ENCODE measurements at places on chromosomes 1 and 21.

DNA sequence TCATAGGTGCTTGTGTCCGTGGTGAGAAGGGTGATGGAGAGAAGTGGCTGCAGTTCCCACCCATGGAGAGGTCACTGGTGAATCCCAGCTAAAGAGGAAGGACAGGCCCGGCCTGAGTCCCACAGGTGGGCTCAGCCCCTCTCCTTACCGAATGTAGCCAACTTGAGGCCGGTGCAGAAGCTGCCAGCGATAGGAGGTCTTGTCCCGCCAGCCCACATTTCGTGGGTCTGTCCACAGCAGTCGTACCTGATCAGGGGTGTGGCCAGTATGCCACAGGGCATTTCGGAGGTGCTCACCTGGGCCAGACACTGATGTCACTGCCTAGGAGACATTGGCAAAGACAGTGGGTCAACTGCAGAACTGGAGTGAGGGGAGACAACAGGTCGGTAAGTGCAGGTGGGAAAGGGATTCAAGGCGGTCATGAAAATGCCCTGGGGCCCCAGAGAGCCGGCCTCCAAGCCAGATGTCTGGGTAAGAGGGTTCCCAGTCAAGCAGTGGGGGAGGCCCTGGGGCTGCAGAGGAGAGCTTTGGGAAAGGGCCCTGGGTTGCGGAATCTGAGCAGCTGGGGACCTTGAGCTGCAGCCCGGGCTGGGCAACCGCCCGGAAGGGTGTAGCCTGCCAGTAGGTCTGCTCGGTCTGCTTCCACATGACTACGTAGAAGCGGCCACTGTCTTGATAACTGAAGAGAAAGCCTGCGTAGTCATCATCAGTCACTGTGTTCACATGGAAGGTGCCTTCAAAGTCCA, 10.6 kb downstream of the THBS3 start:
- no peak for DNase-seq

GRCh38 chr21:37367703-37368540, 1.3 kb downstream of the DYRK1A start:
- DNase-seq, result peak; percentile 31

- no peak for DNase-seq
Observed at GRCh38 chr1:22915816-22916470, 56.7 kb downstream of the LACTBL1 start.

DNA sequence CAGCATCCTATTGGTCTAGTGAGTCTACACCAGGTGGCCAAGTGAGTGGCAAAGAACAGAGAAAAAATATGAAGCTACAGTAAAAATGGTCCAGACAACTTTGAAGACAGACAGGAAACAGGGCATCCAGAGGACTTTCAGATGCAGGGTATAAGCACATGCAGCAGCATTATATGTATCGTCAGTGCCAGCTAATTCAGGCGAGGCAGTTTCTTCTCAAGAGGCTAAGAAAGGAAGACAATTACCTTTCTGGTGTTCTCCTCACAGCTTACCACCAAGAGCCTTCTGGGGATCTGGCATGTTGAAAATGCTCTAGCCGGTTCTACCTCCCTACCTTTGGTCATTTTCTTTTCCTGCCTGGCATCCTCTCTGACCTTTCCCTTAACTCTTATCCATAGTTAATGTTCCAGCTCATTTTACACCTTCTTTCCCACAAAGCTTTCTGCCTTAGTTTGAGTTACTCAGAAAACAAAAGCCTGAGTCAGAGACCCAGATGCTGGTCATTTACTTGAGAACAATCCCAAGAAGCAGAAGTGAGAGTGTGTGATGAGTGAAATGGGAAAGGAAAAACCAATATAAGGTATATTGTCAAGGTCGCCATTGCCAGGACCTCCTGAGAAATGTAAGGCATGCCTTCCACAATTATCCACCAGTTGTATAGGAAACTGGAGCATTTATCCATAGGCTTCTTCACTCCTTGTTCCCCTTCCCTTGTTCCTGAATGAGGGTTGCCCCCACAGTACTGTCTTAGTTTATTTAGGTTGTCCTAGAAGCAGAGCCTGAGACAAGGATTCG, 444.1 kb downstream of the PLPP3 start:
- no peak for DNase-seq

Data from HT-29 (cell line).